ENCODE measurements at places on chromosomes 7 and 10. TPM values are rescaled to one million over a fixed set of nuclear protein-coding genes. Genes with fewer than 3 reads are reported as not detected.

- no peak for DNase-seq
Observed at GRCh38 chr7:47195641-47196040, 386.3 kb downstream of the TNS3 start.

GRCh38 chr10:53489335-53490182 is 717.0 kb upstream of the MBL2 start:
- DNase-seq, result no peak

- DNase-seq, result peak; percentile 25
Observed at GRCh38 chr7:69597278-69598076, 798 bp upstream of the AUTS2 start.

GRCh38 chr10:29204070-29204800 is 84.6 kb upstream of the LYZL1 start:
- DNase-seq, result no peak

DNA sequence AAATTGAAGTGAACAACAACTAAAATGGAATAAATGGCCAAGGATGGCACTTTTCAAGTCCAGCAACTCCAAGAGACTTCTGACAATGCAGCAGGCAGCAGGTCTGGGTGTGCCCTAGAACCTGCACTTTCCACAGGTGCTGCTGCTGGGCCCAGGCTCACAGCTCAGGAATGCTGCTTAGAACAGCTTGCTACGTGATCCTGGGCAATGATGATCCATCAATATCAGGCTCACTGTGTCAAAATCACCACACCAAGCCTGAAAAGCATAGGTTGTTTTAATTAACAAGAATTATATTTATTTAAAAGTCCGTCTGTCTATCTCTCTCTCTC is 148.4 kb downstream of the TNS3 start:
- DNase-seq, result no peak

DNA sequence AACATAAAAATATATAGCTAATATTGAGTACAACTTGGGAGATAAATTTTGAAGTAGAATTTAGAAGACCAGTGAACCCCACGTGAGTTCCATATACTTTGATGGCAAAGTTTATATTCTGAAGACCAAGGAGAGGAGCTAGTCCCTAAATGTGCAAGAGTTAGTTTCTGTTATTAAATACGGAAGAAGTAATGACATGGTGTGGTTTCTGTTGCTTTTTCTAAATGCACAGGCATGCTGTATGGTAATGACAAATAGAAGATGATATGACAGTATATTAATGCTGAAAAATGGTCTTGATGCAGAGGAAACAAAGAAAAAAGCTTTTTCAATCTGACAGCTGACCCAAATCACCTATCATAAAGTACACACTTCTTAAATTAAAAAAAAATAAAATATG is 101.8 kb downstream of the ST8SIA6 start:
- no peak for DNase-seq

GRCh38 chr10:83607959-83608745 is 531.2 kb upstream of the GHITM start:
- no peak for DNase-seq

GRCh38 chr7:158685693-158686092 is 18.9 kb downstream of the NCAPG2 start:
- no peak for DNase-seq

The TAS2R4 gene
- 0.87 TPM for total RNA-seq

The LIPM gene
- not detected for total RNA-seq

The SUV39H2 gene
- total RNA-seq, result 13.2 TPM

The HYAL4 gene
- total RNA-seq, result 1.6 TPM

The NEUROG3 gene
- not detected for total RNA-seq
